ENCODE measurements at places on chromosomes 16 and 17.

GRCh38 chr16:30482366-30482765, 9.8 kb downstream of the ITGAL start:
- no peak for DNase-seq

DNA sequence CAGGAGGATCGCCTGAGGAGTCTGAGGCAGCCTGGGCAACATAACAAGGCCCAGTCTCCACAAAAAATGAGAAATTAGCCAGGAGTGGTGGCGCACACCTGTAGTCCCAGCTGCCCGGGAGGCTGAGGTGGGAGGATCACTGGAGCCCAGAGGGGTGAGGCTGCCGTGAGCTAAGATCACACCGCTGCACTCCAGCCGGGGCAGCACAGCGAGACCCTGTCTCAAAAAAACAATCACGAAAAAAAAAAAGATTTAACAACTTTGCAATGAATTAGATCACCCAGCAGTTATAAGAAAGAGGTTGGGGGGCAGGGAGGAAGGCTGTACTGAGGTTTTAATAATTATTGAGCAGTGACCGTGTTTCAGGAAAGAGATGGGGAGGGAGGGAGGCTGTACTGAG, 49.4 kb downstream of the RPH3AL start:
- no peak for DNase-seq

DNA sequence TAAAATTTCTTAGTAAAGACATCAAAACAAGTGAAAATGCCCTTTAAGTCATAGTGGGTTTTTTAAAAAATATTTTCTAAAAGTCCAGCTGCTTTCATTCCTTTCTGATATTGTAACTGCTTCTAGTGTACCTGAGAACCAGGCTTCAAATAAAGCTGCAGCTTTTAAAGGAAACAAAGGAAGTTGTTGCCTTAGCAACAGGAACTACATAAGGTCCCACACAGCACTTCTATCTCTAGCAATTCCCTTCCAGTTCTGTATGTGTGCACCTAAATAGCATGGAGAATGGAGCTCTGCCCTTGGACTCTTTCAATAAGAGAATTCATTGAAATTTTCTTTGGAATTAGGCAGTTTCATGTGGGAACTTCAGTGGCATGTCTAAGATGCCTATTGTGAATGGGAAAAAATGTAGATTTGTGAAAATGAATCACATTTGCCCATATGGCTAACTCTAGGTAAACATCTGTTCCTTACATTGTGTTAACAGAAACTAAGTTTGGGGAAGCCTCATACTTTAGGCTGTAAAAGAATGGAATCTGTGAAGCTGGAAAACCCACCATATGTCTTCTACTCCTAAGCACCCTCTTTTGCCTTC, 206.4 kb downstream of the KIF2B start:
- DNase-seq, result no peak

DNA sequence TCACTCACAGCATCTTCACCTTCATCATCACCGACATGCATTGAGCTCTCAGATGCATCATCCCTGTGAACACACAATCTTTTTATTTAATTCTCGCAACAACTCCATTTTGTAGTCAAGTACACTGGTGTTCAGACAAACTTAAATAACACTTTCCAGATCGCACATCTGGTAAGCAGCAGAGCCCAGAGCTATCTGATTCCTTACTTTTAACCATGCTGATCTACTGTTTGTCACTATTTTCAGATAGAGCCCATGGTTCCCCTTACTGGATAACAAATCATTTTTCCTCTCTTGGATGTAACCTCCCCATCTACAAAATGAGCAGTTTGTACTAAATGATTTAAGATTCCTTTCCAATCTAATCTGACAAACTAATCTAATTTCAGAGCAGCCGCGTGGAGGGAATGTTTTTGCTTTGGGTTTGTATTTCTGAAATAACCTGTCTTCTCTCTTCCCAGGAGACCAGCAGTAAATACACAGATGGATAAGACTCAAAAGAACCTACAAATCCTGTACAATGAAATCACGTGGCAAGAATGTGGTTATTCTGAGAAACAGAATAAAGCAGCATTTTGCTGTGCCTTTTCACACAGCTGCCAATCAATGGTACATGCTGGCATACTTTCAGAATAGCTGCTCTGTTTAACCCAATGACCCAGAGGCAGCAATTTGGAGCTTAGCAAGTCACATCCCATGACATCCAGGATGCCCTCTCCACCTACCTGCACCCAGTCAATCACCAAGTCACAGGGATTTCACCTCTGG, 72.9 kb upstream of the CCL2 start:
- no peak for DNase-seq

DNA sequence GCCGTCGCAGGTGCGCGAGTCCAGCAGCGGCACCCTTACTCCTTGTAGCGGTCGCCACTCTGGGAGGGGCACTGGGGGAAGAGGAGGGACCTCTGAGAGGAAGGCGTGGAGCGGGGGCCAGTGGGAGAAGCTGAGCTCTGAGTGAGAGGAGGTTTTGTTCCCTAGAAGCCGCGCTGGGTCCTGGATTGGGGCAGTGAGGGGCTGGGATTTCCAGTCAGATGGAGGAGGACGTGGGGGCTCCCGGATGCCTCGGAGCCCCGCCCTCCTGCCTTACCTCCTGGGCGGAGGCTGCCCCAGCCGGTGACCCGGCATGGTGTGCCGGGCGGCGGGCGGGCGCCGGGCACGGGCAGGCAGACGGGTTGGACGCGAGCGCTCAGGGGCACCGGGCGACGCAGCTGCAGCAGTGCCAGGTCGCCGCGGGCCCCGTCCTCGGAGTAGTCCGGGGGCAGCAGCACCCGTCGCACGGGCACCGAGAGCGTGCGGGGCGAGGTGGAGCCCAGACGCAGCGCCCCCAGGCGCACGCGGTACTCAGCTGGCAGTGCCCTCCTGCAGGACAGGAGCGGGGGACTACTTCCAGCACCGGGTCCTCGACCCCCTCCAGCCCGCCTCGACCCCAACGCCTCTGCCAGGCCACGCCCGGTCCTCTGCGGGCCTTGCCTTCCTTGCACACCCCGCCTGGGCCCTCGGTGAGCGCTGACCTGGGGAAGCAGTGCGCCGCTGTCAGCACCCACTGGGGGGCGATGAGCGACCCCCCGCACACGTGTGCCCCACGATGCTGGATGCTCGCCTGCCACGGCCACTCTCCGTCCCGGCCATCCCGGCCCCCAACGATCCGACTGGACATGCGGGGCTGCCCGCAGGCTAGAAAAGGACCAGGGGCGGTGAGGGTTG, 2.0 kb downstream of the PRSS33 start:
- DNase-seq, result no peak

All from GM06990 (cell line).